ENCODE measurements at places on chromosomes 2 and 18. TPM values are rescaled to one million over a fixed set of nuclear protein-coding genes. Genes with fewer than 3 reads are reported as not detected.

DNA sequence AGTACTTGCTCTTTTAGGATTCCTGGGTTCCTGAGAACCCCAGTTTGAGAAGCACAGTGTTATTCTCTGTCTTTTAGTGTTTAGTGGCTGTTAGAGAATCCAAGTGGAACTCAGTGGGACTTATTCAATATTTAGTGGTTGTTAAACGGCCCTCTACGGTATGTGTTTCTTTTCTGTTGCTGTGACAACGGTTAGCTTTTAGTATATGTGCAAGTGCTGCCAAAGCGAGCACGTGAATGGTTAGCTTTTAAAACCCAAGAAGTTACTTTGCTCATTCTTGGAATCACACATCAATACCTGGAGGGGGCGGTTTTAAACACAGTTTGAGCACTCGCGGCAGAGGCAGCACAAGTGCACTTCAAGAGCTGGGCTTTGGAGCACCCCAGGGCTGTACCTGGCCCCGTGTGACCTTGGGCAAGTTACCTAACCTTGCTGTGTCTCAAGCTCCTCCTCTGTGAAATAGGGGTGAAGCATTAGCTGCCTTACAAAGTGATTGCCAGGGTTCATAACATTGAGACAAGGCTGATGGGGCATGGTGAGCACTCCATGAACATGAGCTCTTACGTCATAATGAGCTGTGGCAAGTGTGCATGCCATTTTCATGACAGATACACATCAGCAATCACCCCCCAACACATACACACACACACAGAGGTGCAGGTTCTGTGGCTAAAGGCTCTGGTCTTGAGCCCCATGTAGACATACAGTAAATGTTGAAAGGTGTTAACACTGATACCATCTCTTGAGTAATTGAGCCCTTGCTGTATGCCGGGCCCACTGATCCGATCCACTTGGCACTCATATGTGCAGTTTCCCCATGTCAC is 234.1 kb downstream of the ALPK2 start:
- DNase-seq, result no peak
- H3K27ac ChIP-seq, result no peak overlapping the region
- no peaks in the 10 kb centered on the region for H3K27me3 ChIP-seq
- H3K4me1 ChIP-seq, result peaks cover 32% of the 10 kb centered on the region
- peaks cover 60% of the 10 kb centered on the region for H3K36me3 ChIP-seq
- H3K4me3 ChIP-seq, result no peak overlapping the region

DNA sequence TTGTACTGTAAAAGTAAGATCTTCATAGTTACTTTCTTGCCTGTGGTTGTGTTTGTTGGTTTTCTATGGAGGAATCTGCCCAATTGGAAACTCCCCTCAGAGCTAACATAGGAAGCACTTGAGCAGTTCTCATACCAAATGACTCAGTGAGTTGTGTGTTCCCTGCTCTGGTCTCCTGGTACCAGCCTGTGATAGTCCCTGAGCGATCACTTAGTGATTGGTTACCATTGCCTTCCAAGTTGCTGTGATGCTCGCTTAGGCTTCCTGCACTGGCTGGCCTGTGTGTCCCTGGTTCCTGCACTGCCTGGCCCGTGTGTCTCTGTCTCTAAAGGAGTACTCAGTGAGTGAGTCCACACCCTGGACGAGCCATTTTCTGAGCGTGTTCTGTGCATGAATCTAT is 133.0 kb downstream of the MAP4K4 start:
- peaks cover 44% of the 10 kb centered on the region for H3K36me3 ChIP-seq
- no peak overlapping the region for H3K4me3 ChIP-seq
- no peak for DNase-seq
- peaks cover 40% of the 10 kb centered on the region for H3K4me1 ChIP-seq

- no peaks in the 10 kb centered on the region for H3K36me3 ChIP-seq
- no peak for DNase-seq
- H3K27ac ChIP-seq, result no peak overlapping the region
- no peaks in the 10 kb centered on the region for H3K27me3 ChIP-seq
These were observed 61.4 kb downstream of the QPCT start for GRCh38 chr2:37405781-37406180.

Gene UGT1A4
- not detected for total RNA-seq

Gene FSIP2
- total RNA-seq, result 3.3 TPM

DNA sequence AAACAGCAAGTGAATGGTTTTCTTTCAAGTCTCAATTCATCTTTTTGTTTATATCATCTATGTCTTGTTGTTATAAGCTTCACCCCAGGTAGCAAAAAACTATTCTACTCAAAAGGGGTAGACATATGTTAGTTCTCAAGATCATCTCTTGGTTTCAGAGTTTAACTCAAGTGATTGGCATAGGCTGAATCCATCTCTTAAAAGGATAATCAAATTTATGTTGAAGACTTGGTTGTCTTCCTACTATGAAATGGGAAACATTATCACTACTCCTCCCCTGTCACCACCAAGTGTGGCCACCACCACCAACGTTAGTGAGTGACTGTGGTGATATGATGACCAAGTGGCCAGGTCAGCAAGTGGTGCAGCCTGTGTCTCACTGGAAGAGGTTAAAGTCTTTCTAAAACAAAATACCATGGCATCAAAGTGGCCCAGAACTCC is 1.5 kb downstream of the IL1B start:
- no peaks in the 10 kb centered on the region for H3K36me3 ChIP-seq
- H3K27ac ChIP-seq, result no peak overlapping the region
- peaks cover 17% of the 10 kb centered on the region for H3K27me3 ChIP-seq
